ENCODE measurements at places on chromosomes 7 and 10.

DNA sequence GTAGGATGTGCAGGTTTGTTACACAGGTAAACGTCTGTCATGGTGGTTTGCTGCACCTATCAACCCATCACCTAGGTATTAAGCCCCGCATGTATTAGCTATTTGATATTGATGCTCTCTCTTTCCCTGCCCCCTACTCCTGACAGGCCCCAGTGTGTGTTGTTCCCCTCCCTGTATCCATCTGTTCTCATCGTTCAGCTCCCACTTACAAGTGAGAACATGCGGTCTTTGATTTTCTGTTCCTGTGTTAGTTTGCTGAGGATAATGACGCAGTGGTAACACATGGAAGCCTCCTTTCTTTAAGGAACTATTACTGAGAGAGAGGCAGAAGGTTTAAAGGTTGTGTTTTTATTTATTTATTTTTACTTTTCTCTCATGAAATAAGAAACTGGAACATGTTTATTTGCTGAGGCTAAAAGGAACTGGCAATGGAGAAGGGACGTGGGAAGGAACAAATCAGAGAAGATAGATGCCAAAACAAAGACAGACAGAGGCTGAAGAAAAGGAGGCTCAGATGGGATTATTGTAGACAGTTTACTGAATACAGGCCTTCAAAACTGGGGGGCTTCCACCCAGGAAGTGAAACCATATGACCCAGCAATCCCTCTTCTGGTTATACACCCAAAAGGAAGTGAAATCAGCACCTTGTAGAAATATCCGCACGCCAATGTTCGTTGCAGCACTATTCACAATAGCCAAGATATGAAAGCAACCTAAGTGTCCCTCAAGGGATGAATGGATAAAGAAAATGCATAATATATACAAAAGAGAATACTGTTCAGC, 556.3 kb downstream of the GRM8 start:
- DNase-seq, result no peak

GRCh38 chr10:80555415-80555814, 17.7 kb downstream of the SH2D4B start:
- DNase-seq, result no peak

DNA sequence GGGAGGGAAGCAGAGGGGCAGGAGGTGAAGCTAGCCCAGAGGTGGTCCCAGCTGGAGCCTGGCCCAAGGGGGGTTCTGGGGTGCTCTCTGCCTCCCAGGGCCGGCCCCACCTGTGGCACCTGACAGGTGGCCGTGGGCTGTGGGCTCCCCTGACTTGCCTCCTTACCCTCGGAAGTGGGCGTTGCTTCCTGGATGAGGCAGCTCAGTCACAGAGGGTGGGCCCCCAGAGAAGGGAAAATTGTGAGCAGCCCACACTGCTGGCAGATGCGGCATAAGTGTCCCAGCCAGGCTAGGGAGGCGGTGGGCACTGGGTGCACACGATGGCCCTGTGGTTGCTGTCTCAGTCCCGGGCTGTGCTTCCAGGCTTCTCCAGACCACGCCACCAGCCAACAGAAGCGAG, 118.9 kb downstream of the LRRC18 start:
- no peak for DNase-seq

DNA sequence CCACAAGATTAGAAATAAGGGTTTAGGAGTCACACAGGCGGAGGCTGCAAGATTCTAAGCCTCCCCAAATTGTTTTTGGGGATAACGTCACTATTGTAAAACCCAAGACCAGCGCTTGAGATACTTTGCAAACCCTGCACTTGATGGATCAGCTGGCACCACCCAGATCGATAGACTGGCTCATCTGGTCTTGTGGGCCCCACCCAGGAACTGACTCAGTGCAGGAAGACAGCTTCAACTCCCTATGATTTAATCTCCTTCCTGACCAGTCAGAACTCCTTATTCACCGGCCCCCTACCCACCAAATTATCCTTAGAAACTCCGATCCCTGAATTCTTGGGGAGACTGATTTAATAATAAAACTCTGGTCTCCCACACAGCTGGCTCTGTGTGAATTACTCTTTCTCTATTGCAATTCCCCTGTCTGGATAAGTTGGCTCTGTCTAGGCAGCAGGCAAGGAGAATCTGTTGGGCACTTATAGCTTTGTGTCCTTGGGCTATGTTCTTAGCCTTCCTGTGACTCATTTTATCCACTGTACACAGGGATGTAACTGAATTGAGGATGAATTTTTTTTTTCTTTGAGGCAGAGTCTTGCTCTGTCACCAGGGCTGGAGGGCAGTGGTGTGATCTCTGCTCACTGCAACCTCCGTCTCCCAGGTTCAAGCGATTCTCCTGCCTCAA, 64.4 kb upstream of the CARD11 start:
- DNase-seq, result no peak

DNA sequence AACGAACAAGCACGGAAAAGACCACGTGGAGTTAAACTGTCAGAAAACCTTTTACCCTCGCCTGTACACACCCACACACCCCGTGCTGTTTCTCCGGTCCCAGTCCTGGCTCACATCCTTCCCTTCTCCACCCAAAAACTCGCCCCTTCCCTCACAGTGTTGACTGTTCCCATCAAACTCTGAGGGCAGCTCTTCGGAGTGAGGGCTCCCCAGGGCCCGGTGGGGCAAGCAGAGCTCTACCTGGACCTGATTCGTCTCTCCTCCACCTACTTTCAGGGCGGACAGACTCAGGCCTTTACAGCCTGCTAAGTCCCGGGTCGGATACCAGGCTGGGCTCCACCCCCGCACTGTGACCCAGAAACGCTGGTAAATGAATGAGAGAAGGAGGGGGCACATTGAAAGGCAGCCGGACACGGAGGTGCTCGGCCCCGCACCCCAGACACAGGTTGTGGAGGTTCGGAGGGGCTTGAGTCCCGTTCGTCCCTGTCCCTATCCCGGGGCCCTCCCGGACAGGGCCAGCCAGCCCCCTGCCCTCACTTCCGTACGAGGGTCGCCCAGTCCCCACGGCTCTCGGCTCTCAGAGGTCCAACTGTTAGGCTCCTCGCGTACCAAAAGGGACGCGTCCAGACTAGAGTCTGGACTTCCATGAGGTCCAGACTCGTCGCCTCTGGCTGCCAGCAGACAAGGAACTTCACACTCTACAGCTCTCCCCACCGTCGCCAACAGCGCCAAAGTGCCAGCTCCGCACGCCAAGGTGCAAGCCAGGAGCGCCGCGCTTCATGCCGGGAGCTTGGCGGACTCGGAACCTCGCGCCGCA, 31.7 kb upstream of the ASL start:
- DNase-seq, result no peak

GRCh38 chr7:14226126-14226525, 236.7 kb upstream of the ETV1 start:
- no peak for DNase-seq

- DNase-seq, result no peak
Observed at GRCh38 chr10:79069325-79070080, 737 bp downstream of the ZMIZ1 start.

DNA sequence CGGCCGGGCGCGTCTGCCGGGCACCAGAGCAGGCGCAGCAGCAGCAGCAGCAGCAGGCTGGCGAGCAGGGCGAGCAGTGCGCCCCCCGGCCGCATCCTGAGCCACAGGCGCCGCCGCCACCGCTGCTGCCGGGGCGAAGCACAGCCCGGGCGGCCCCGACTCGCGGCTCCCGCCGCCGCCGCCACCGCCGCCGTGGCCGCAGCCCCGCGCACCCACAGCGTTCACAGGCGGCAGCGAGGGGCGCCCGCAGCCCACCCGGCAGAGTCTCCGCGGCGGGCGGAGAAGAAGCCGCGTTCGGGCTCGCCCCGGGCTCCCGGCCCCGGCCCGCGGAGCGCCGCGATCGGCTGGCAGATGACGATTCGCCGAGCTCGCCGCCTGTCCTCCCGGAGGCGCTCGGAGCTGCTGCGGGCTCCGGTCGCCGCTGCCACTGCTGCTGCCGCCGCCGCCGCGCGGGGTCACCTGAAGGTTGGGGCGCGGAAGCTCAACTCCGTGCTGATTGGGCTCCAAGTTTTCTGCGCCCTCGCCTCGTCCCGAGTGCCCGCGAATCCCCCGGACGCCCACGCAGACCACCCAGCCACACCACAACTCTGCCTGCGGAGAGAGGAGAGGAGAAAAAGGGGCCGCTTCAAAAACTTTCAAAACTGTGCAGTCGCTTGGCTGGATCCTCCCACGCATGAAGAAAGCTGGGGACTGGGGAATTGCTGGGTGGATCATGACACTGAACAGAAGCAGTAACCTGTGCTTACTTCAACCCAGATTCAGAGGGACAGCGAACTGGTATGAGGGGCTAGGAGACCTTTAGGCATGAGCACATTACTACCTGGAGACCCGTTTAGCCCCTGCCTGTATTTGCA, at the start of gene ST8SIA6:
Gene ST8SIA6, minus strand, starts transcription at position 435 of the 854 bp plus-strand sequence. Its CDS starts 340 bp downstream, at position 95.
- no peak for DNase-seq

GRCh38 chr7:136480901-136481300, 387.6 kb upstream of the CHRM2 start:
- DNase-seq, result no peak

- no peak for DNase-seq
Observed at GRCh38 chr10:132788180-132788830, 2.4 kb upstream of the NKX6-2 start.

- DNase-seq, result no peak
Observed at GRCh38 chr10:17348011-17348500, 106.3 kb downstream of the ST8SIA6 start.

- DNase-seq, result no peak
Observed at GRCh38 chr7:101162551-101163278, 2.7 kb downstream of the VGF start.

DNA sequence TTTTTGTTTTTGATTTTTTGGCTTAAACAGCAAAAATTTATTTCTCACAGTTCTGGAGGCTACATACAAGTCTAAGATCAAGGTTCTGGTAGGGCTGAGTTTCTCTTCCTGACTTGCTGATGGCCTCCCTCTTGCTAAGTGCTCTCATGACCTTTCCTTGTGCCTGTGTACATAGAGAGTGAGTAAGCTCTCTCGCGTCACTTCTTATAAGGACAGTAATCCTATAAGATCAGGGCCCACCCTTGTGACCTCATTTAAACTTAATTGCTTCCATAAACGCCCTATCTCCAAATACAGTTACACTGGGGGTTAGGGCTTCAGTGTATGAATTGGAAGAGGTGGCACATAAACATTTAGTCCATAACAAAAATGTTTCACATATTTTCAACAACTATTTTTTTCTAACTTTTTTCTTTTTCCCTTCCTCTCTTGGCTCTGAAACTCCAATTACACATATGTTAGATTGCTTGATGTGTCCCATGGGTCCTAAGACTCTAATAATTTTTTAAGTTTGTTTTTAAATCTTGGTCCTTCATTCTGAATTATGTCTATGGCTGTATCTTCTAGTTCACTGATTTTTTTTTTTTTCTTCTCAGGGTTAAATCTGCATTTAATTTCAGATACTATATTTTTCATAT, 149.8 kb downstream of the HBP1 start:
- no peak for DNase-seq

- no peak for DNase-seq
Observed at GRCh38 chr10:18886102-18886501, 162.5 kb upstream of the MALRD1 start.

GRCh38 chr7:135165862-135166261, 4.6 kb downstream of the CYREN start:
- no peak for DNase-seq

- DNase-seq, result no peak
Observed at GRCh38 chr10:74175510-74176379, 24.7 kb downstream of the ADK start.

DNA sequence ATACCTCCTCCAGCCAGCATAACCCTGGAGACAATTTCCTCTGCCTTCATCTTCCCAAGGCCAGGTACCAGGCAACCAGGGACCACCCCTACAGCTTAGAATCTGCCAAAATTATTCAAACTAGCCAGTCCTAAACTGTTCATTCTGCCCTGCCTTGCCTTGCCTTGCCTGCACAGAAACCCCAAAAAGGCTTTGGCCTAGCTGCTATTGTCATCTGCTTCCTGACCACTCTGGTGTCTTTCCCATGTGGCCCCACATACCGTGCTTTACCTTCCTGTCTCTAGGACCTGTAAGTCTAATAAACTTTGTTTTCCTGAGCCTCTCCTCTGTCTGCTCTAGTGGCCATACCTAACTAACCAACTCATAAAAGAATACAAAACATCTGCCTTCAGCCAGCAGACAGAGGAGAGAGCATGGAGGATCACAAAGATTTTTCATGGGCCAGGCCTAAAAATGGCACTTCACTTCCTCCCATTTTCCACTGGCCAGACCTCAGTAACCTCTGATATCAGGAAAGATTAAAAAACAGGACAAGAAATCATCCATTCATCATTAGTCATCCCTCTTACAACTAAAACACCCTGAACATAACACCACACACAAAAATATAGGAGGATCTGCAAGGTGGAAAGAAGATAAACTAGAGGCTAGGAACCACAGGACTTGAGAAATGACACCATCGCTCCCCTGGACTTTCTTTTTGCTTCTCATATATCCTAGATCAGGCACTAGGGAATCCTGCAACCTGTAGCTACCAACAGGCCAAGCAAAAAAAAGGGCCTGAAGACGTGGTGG, 51.5 kb downstream of the IMMP2L start:
- DNase-seq, result no peak

DNA sequence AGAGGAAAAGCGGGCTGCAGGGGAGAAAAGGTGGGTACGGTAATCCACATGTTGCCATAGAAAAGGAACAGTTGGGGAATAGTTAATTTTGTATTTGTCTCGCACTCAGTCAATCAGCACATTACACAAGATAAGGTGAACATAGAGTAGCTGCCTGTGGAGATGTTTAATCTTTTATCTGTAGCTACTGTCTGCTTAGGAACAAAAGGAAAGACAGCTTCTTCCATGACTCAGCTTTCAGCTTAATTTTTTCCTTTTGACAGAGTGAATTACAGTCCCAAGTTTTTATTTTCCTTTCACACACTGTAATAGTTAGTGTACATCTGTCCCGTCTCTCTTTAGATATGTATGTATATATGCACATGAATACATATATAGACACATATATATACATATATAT, 39.3 kb upstream of the PODXL start:
- no peak for DNase-seq

GRCh38 chr10:131591936-131592335, 280.4 kb upstream of the TCERG1L start:
- no peak for DNase-seq

DNA sequence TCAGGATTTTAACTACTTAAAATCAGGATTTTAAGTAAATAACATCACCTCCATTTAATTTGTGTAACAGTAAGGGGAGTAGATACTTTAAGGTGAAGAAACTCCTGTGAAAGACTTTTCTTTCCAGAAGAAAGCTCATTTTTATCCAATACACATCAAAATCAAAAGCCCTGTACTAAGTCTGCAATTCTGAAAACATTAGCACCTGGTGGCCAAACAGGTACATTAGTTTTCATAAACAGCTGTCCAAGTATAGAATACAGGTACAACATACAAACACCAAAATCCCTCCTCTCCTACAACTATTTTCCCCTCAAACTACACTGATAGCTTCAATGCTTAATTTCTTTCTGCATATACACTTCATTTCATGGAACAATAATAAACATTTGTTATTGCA, 22.9 kb downstream of the FAM3C start:
- no peak for DNase-seq
